ENCODE measurements at places on chromosomes 13 and 19.

DNA sequence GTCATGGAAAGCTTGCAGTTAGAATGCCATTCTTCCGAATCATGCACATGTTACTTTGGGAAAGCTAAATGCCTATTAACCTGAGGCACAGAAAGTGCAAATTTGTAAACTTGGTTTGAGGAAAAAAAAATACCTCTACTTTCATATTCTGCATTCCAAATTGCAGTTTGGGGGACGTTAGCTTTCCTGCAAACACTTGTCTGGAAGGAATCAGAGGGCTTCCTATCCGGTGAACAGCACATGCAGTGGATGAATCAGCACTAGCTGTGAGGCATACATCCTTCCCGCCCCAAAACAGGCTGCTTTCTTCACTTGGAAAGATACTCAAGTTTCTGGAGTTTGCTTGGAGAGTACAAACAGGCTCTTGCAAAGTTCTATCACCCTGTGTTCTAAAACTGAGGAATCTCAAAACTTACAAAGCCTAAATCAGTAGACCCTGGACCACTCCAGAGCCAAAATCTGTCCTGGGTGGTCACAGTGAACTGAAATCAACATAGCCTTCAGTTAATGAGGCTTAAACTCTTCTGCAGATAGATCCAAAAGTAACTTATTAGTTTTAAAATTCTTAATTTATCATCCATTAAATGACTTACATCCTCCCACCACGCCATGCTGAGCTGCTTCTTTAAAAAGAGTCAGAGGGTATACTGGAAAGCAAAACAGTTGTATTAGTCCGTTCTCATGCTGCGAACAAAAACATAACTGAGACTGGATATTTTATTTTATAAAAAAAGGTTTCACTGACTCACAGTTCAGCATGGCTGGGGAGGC lies 802.3 kb upstream of the ARGLU1 start:
- DNase-seq = no peak

GRCh38 chr19:13079542-13079986 lies 23.1 kb downstream of the LYL1 start:
- no peak for DNase-seq

GRCh38 chr19:2550431-2551171 lies 74.7 kb downstream of the GADD45B start:
- DNase-seq = no peak

DNA sequence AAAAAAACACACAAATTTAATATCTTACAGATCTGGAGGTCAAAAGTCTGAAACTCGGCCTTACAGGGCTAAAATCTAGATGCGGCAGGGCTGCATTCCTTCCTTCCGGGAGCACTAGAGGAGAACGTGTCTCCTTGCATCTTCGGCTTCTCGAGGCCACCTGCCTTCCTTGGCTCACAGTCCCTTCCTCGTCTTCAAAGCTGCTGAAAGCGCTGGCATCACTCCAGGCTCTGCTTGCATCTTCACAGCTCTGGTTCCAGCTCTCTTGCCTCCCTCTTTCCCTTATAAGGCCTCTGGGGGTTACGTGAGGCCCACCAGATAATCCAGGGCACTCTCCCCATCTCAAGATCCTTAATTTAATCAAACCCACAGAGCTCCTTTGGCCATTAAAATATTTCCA lies 10.5 kb downstream of the XRCC1 start:
- DNase-seq = no peak

- no peak for DNase-seq
Observed at GRCh38 chr13:97107815-97108529, 113.7 kb upstream of the OXGR1 start.

DNA sequence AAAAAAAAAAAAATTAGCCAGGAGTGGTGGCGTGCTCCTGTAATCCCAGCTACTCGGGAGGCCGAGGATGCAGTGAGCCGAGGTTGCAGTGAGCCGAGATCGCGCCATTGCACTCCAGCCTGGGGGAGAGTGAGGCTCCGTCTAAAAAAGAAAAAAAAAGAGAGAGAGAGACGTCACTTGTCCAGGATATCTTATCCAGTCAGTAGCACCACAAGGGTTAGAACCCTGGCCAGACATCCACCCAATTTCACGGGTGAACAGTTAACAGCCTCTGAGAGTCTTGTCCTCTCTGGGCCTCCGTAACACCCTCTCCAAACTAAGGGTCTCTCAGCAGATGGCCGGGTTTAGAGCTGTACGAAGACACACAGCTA lies 917 bp upstream of the CLPTM1 start:
- DNase-seq = no peak

DNA sequence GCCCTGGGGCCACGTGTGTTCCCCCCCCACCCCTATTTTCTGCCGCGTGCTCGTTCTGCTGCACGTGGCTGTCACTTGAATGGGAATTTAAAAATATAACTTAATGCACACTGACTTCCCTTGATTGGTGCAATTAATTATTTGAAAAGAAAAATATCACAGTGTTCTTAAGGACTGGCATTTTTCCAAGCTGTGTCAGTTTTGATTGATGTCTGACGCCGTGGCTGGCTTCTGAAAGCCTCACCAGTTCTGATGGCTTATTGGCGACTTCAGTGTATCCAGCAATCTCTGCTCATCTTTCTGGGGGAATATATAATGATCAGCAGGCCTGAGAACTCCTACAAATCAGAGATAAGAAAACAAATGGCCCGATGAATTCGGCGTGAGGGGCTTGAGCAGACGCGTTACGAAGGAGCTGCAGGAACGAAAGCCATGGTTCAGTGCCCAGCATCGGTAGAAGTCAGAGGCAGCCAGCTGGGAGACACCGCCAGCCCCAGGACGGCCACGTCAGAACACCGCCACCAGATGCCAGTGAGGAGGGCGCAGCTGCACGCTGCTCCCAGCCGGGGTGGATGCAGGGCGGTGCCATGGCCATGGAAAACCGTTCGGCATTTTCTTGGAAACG lies 111.2 kb downstream of the KDM4B start:
- no peak for DNase-seq

- DNase-seq = no peak
Observed at GRCh38 chr13:56909896-56910600, 230.7 kb upstream of the PRR20A start.

GRCh38 chr19:20660473-20661140 lies 764 bp downstream of the ZNF626 start:
- DNase-seq = no peak

DNA sequence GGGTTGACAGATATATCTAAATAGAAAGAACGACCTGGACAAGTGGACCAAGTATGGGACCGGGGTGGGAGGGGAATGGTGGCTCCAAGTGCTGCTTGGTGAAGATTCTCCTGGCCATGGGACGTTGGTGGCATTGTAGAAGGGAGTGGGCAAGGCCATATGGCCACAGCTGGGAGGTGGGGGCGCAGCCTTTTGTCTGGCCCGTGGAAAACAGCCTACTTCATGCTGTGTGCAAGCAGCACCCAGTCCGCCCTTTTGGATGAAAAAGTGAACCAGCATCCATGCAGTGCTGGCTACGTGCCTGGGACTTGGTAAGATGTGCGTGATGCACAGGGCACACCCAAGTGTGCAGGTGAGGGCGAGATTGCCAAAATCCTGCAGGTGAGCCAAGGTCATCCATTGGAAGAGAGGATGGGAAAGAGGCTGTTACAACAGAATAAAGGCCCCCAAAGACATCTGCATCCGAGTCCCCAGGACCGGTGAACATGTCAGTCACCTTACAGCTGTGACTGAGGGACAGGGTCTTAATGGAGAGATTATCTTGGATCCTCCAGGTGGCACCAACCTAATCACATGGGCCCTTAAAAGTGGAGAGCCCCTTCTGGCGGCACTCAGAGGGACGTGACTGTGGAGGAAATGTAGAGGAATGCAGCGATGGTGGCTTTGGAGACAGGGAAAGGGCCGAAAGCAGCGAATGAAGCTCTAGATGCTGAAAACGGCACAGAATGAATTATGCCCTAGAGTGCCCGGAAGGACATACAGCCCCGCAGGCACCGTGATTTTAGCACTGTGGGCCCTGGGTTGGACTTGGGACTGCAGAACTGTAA lies 40.8 kb downstream of the TEX29 start:
- no peak for DNase-seq

DNA sequence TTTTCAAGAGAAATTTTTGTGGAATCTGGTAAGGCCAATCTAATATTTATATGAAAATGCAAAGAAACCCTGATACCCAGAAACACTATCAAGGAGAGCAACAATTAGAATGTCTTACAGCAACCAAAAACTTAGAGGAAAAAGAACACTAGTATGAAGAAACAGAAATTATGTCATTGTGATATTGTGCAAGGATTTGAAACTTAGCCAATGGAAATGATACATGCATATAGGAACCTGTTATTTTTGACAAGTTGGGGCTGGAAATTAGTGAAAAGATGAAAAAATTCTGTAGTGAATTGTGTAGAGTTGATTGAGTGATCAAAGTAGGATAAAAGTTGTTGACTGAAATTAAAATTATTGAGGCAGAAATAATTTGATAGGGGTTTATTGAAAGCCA lies 792.6 kb upstream of the SLITRK6 start:
- DNase-seq = no peak

DNA sequence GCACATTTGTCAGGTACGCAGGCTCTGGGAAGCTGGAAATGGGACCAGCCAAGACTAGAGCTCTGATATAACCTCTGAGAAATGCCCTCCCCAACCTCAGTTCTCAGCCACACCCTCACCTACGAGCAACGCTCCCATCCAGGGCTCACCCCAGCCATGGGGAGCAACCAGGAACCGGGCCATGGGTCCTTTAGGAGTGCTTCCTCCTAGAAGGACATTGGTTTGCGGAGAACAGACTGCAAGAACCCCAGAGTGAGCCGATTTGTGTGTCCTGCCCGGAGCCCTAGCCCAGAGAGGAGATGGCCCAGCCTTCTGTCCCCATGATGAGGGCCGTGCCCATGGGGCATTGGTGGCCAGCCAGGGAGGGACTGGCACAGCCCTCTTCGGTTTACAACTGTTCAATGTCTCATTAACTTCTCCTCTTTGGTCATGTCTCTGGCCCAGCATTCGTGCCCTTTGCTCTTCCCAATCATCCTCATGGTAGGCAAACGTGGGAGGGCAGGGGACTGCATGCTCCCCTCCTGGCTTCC lies 32.9 kb upstream of the IGSF23 start:
- DNase-seq = no peak

- no peak for DNase-seq
Observed at GRCh38 chr19:49553451-49554271, 25.9 kb downstream of the RCN3 start.

- no peak for DNase-seq
Observed at GRCh38 chr13:68897331-68897928, 1210.2 kb upstream of the ATXN8OS start.

DNA sequence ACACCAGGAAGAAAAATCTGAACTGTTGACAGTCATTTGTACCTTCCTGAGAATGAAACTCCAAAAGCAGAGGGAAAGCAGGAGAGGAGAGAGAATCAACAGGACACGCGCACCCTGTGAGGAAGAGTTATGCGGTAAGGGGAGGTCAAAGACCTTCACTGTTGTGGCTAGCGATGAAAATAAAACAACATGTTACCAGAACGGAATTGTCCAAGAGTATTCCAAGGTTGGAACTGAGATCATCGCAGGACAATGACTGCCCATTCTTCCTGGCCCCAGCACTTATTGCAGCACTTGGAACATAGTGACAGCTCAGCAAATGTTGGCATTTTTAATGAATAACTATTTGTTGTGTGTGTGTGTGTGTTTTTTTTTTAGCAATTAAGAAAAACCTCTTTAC lies 176.0 kb upstream of the TSC22D1 start:
- DNase-seq = no peak

- no peak for DNase-seq
Observed at GRCh38 chr19:51398096-51398704, 7.8 kb upstream of the C19orf84 start.

DNA sequence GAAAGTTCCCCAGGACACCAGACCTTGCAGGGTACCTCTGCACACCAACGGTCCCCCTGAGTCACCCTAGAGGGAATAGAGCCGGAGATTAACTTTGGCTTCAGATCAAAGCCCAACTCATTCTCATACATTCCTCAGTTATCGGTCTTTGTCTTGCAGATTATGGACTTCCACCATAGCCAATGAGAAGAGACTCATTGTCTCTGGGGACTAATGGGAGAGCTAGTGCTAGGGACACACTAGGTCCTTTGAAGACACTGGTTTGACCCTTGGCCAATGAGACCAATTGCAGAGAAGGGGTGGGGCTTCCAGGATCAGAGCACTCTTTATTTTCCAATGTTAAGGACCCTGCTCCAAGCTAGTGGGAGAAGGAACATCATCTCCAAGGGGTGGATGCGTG lies 6.1 kb downstream of the KLK7 start:
- no peak for DNase-seq

GRCh38 chr19:40294560-40294959 lies 9.4 kb upstream of the AKT2 start:
- no peak for DNase-seq

DNA sequence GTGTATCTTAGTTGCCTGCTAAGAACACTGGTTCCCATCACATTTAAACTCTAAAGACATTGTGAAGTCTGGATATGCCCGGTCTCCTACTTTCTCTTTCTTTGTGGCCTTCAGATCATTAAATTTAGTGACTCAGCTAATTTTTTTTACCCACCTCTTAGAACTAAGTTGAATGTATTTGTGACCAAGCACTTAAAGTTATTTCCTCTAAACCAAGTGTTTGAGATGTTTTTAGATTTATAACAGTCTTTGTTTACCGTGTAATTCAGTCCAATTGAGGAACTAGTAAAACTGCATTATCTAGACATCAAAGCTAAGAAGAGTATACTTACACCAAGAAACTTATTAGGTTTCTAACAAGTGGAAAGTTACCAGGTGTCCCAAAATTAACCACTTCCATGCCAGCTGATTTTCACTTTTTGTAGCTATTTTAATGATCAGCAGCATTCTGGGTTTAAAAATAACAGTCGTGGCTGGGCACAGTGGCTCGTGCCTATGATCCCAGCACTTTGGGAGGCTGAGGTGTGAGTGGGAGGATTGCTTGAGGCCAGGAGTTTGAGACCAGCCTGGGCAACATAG lies 53.1 kb downstream of the ARHGAP35 start:
- no peak for DNase-seq

- DNase-seq = no peak
Observed at GRCh38 chr13:44812818-44813217, 176.5 kb downstream of the NUFIP1 start.

GRCh38 chr13:111177081-111177711 lies 62.1 kb downstream of the ARHGEF7 start:
- no peak for DNase-seq

- DNase-seq = no peak
Observed at GRCh38 chr19:1933244-1933643, 7.7 kb upstream of the CSNK1G2 start.

- DNase-seq = no peak
Observed at GRCh38 chr19:49020931-49021895, 2.9 kb downstream of the CGB3 start.
